ENCODE measurements at places on chromosomes 12 and 14.

- DNase-seq: no peak
Observed at GRCh38 chr12:120736404-120737331, 11.0 kb downstream of the ACADS start.

DNA sequence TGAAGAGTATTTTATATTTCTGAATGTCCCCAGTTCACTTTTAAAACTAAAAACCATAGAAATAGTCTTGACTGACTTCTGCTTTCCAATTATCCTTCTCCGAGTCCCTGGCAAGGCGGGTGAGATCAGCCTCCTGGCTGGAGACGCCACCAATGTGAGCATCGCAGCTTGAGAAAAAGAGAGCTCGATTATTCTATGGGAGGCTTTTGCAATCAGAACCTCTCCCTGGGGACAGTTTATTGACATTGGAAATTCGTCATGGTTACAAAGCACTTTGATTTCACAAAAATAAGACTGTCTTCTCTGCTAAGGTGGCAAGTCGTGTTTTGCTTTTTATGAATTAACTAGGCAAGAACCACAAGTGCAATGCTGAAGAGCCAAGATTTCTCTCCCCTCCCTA lies 23.6 kb upstream of the GPHB5 start:
- DNase-seq: no peak

- DNase-seq: no peak
Observed at GRCh38 chr14:21229821-21230220, 39.4 kb downstream of the HNRNPC start.

DNA sequence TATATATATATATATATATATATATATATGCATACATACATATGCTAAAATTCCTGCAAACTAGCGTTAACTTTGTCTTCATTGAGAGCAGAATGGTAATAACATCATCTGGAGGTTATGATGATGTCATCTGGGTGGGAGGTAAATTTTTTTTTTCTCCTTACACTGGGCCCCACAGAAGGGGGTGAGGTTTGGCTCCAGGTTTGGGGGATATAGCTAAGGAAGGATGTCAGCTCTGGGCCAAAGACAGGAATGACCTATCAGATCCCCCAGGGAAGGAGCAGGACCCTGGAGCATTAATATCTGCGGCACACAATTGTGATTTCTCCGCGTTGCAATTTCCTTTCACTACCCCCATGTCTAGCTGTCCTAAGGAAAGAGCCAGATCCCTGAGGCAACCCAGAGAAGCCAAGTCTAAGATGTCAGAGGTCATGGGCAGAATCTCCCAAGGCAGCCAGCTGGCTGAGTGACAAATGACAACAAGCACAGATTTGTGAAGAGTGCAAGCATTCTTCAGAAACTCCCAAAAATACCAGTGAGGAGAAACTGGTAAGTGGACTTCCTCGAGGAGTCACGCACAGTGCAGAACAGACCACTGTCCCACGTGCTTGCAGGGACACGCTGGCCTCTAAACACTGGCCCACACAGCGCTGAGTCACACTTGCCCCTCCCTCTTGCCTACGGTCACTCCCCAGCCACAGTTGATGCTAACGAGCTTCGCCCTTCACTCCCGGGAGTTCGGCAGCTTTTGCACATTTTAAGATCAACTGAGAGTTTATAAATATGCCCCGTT lies 9.9 kb downstream of the UBC start:
- DNase-seq: no peak

GRCh38 chr14:40232302-40232701 lies 800.1 kb upstream of the FBXO33 start:
- no peak for DNase-seq

- no peak for DNase-seq
Observed at GRCh38 chr12:13347241-13348043, 150.9 kb downstream of the EMP1 start.

GRCh38 chr14:21227981-21228380 lies 41.3 kb downstream of the HNRNPC start:
- no peak for DNase-seq

DNA sequence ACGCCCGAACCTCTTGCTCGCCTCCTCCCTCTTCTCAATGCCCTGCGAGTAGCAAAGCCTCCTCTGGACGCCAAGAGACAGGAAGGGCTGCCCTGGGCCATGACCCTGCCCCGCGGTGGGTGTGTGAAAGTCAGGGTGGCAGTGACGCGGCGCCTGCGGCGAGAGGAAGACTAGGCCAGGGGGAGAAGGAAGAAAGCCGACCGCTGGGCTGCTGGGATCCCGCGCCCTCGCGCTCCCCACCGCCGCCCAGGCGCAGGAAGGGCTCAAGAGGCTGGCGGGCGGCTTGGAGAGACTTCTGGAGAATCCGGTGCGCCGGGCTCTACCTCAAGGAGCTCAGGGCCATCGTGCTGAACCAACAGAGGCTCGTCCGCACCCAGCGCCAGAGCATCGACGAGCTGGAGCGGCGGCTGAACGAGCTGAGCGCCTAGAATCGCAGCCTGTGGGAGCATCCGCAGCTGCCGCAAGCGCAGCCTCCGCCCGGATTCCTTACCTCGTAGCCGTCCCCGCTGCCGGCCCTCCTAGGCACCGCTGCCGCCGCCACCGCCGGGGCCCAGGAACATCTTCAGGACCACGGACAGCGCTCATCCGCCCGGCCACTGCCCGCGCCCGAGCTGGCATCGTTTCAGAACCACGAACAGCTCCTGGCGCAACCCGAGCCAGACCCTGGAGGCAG lies 105.0 kb upstream of the PRB2 start:
- DNase-seq: peak; percentile 84

GRCh38 chr14:99562856-99563748 lies 40.9 kb downstream of the CCDC85C start:
- DNase-seq: no peak

DNA sequence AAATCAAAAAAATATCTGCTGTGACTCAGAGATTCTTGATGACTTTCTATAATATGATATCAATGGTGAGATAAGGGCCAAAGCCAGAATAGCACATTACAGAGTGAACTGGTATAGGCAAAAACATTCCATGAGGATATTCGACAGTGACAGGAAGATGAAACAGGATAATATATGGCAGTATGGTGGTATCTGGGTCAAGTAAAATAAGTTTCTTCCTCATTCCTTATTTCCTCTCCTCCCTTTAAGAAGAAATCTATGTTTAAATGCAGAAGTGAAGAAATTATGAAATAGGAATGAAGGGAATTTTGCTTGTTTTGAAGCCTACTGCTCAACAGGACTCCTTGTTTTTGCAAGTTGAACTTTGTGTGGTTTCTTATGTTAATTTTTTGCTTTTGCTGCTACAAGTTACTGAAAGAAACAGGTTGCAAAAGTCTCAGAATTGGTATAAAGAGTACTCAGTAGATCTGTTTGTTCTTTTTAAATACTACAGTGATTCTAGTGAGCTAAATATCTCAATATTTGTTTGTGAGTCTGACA lies 7.0 kb downstream of the ACSS3 start:
- no peak for DNase-seq

DNA sequence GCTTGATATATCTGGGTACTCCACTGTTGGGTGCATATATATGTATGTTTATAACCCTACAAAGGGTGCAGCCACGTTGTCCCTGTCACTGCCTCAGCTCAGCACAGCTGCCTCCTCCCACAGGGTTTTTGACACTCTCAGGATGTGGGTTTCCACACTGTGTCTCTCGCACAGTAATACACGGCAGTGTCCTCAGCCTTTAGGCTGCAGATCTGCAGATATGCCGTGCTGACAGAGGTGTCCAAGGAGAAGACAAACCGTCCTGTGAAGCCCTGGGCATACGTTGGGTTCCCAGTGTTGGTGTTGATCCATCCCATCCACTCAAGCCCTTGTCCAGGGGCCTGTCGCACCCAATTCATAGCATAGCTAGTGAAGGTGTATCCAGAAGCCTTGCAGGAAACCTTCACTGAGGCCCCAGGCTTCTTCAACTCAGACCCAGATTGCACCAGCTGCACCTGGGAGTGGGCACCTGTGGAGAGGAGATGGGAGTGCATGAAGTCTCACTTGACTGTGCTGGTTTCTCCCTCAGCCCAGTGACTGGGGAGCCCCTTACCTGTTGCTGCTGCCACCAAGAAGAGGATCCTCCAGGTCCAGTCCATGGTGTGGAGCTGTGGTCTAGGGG lies 498.7 kb downstream of the TMEM121 start:
- DNase-seq: peak; percentile 26

DNA sequence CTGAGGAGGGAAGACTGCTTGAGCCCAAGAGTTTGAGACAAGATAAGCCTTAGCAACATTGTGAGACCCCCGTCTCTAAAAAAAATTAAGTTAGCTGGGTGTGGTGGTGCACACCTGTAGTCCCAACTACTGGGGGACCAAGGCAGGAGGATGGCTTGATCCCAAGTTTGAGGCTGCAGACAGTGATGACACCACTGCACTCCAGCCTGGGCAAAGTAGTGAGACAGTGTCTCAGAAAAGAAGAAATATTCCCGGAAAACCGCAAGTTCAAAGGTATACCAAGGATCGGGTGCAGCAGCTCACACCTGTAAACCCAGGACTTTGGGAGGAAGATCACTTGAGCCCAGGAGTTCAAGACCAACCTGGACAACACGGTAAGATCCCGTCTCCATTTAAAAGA lies 5.8 kb downstream of the PTGES3 start:
- no peak for DNase-seq

GRCh38 chr14:33800735-33801163 lies 150.1 kb downstream of the EGLN3 start:
- no peak for DNase-seq

DNA sequence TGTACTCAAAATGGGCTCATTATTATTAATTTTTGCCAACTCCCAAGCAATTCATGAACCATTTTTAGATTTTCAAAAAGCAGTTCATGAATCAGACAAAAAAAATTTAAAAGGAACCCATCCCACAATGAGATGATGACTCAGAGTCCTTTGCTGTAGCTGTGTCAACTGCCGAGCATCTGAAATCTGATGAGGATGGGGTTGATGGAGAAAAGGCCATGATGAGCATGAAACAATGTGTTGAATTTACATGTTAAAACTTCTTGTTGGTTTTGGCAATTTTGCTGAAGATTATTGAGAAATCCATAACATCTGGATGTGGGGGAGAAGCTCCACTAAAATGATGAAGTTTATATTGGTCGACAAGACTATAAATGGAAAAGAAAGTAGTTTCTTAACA lies 378.0 kb downstream of the FOXG1 start:
- DNase-seq: no peak

DNA sequence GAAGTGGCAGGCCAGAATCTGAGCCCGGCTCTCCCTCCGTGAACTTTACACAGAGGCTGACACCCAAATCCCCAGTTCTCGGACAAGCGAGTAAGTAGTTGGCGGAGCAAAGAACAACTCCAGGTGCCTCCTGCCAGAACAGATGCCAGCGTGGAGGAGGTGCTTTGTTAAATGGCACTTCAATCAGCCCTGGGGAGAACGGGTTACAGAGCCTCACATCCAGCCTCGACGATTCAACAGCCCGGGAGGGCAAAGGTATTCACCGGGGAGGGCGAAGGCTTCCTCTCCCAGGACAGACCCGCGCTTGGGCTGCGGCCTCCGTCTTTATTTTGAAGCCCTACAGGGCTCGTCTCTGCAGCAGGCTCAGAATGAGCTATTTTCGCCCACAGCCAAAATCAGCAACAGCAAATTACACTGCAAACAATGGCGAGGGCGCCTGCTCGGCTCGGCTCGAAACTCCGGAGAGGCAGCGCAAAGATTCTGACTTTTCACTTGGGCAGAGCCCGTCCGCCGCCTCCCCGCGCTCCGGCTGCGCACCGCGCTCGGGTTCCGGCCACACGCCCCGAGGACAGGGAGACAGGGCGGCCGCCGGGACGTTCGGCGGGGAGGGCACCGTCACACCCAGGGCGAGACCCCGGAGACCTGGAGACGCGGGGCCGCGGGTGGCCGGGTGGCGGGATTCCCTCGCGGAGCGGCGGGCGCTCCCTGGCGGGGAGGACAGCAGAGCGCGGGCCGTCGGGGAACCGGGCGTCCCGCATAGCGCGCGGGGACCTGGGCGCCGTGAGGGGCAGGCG lies 811 bp downstream of the TMCC3 start:
- DNase-seq: peak; percentile 60

DNA sequence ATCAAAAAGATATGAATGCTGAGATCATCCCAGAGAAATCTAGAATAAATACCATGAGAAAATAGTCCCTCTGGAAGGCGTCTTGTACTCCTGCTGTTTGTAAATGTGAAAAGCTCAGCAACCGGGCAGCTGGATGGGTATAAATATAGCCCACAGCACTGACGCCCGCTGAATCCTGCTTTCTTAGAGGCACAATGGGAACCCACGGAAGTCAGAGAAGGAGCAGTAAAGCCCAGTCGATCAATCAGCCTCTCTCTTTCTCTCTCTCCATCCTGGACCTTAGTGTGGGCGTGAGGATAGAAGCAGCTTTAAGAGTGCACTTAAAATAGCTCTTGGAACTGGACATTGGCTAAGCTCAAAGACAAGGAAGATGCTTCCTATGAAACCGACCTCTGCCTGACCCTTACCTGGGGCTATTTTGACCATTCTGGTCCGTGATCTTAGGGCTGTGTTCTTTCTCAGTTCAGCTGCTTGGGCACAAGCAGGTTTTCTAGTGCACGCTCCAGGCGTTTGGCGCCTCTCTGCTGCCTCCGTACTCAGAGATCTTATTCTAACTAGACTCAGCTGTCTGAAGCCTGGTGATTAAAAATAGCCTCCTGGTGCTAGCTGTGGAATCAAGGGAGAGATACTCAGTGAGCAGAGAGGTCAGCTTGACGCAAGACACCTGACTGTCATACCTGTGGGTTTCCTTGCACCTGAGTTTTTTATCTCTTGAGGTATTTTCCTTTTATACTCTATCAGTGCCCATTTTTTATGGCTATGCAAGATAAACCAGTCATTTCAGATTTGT lies 144.6 kb downstream of the ETV6 start:
- no peak for DNase-seq

DNA sequence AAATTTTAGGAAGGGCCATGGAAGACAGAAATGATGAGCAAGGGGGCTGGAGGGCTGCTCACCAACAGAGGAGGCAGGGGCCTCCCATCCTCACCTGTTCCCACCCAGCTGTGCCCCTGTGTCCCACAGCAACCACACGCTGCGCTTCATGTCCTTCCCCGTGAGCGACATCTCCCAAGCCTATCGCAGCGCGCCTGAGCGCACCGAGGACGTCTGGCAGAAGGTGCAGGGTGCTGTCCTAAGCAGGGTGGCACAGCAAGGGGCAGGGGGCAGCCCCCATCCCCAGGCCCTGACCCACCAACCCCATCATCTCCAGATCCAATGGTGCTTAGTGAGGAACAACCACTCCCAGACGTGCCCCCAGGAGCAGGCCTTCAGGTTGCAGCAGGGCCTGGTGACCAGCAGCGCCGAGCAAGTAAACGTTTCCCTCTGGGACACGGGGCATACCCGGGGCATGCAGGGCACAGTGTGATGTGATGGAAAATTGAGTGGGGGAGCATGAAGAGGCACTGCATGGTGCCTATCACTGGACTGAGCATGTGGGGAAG lies 8.1 kb downstream of the CARMIL3 start:
- DNase-seq: no peak

GRCh38 chr14:100614803-100615202 lies 27.6 kb upstream of the BEGAIN start:
- DNase-seq: no peak
